Body of pancreas (tissue), 4 donors: ENCODE measurements at places on chromosomes 1 and 21.
A peak's percentile ranks its signal among the peaks of the same experiment; 100 is the strongest.

GRCh38 chr1:215375381-215375780 lies 191.7 kb upstream of the KCTD3 start:
- DNase-seq: no peak

DNA sequence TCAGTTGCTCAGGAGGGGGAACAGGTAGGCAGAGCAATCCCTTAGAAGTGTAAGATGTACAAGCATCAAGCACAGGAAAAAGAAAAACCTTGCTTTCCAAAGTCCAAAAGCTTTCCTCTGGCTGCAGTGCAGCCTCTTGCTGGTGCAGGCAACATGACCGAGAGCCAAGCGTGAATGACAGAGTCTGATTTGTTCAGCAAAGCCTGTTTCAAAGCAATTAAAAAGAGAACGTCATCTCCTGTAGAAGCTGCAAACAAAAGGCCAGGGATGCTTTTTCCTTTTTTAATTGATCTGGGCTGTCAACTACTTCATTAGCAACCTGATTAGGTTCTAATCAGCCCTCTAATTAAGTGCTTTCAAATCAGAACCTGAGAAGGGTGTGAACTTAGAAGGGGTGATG lies 38.2 kb upstream of the PLA2G2C start:
- DNase-seq: no peak

DNA sequence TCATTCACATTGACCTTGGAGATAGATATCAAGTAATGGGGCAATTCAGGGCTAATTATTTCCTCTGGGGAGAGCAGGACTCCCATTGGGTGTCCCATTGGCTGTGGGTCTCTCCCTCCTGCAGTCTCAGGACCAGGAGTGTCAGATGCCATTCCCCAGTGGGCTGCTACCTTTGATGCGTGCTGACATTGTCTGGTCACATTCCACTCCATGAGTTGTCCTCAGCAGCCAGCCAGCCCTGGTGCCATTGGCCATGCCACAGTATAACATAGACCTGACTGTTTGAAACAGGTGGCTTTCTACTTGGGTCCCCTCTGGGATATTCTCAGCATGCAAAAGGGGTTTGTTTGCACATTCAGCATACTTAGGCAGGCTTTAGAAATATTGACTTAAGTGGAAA lies 118.5 kb downstream of the MRPS6 start:
- no peak for DNase-seq

DNA sequence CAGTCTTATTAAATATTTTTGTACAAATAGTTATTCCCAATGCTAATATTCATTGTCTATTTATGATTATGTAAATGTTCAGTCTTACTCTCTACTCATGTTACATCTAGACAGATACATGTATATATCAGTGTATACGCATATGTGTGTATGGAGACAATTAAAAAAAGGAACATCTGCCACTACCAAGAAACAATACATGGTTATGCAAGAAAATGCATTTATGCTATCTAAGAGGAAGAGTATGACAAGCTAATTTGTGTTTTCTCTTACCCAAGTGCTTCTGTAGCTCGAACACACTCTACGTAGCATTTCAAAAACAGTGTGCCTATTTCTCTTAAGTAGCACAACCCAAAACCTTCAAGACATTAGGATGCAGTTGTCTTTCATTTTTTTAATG lies 6.1 kb upstream of the RLF start:
- DNase-seq: no peak

DNA sequence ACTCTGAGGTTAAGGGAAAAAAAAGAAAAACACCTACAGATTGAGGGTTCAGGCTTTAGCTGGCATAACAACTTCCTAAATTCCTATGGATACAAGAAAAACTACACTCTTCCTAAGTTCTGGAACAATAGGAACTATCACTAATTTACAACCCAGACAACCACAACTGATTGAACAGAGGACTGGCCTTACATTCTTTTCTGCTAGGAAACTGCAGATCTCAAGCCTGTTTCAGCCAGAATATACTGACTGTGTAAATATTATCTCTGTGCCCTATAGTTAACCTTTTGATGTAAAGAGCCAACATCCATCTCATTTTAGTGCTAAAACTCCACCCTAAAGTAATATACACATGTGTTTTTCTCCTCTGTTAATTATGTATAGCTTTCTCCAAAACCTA lies 1186.5 kb upstream of the TMPRSS15 start:
- no peak for DNase-seq

DNA sequence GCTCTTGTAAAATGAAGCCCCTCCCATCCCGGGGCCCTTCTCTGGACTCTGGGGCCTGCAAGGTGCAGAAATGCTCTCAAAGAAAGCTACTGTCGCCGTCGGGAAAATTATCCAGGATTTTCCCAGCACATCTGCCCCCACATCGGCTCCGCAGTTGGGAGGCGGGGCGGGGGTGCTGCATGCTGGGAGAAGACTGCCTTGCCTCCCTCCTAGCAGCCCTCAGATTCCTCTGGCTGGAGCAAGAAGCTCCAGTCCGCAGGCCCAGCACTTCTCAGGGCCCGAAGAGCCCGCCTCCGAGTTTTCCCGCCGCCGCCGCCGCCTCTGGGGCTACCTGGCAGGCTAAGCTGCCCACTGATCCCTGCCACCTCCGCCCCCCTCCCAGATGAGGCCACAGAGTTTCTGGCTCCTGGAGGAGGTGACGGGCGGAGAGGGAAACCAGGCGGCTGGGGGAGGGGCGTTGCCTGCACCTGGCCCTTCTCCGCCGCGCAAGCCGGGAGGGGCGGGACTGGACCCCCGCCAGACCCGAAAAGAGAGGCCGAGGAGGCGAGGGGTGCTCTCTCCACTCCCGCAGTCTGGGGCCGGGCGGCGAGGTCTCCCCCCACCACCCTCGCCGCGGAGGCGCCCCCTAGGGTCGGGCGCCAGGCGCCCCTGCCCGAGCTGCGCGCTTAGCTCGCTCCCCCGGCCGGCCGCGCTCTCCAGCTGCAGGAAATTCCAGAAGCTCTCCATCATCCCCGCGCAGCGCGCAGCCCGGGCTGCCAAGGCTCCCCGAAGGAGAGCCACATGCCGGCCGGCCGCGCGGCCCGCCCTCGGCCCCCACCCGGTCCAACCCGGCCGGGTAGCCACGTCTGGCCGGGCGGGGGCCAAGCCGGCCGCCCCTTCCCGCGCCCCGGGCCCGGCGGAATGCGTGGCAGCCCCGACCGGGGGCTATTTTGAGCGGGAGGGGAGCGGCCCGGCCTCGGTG lies 28.8 kb downstream of the AHDC1 start:
- peak; percentile 92 for DNase-seq

GRCh38 chr1:29234471-29234870 lies 1.9 kb upstream of the PTPRU start:
- DNase-seq: no peak

DNA sequence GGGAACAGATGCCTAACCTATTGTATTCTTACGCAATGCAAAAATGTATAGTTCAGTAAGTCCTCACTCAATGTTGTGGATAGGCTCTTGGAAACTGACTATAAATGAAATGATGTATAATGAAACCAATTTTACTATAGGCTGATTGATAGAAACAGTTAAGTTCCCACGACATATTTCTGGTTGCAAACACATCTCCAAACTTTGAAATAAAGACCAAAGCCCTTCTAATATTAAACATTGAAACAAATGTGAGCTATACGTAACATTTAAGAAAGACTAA lies 29.1 kb downstream of the MAP3K21 start:
- no peak for DNase-seq

GRCh38 chr21:36754241-36754898 lies 55.5 kb downstream of the SIM2 start:
- DNase-seq: no peak

DNA sequence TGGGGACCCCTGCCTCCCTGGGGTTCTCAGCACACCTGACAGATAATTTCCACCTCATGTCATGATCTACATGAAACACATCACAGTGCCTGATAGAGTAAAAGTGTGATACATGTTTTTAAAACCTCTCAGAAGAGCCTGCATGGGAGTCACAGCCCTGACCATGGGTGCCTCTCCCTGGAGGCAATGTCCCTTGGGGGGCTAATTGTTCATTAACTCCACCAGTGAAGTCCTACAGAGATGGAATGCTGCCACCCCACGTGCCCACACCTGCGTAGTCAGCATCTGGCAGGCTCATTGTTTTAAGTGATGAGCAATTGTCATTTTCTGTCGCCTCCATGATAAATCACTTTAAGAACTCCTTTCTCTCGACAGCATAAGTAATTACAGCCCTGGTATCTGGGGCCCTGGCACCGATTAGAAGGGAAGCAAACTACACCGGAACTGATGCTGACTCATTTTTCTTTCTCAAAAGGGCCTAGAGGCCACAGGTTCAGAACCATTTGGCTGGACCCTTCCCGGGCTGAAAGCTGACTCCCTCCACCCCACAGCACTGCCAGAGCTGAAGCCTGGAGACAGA lies 109.6 kb upstream of the GJB5 start:
- no peak for DNase-seq

DNA sequence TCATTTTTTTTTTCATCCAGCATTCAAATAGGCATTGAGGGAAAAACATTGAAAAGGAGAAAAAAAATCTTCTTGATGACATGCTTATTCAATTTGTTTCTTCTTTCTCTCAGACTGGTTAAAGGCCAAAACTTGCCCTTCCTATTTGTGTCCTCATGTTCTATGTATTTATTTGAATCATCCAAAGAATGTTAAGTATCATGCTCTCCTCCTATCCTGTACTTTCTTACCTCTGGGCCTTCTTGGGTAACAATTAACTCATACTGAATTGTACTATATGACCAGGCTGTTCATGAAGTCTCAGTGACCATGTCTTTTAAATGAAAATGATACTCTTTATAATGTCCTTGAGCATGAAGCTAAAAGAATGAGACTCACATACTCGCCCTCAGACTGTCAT lies 36.5 kb upstream of the DENND1B start:
- no peak for DNase-seq

DNA sequence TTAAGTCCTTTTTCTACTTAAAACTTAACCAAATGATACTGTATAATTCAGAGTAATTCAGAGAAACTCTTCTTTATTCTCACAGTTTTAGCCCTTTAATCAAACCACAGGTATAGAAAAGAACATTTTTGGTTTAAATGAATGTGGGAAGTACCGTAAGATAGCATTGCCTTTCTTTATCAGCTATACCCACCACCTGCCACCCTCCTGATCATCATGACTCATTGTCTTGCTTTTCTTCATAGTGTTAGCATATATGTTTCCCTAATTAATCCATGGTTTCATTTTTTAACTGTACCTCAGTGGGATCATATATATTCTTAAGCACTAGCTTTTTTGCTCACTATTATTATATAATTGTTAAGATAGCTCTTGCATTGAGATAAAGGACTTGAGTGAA lies 27.5 kb upstream of the ANGPTL1 start:
- no peak for DNase-seq

DNA sequence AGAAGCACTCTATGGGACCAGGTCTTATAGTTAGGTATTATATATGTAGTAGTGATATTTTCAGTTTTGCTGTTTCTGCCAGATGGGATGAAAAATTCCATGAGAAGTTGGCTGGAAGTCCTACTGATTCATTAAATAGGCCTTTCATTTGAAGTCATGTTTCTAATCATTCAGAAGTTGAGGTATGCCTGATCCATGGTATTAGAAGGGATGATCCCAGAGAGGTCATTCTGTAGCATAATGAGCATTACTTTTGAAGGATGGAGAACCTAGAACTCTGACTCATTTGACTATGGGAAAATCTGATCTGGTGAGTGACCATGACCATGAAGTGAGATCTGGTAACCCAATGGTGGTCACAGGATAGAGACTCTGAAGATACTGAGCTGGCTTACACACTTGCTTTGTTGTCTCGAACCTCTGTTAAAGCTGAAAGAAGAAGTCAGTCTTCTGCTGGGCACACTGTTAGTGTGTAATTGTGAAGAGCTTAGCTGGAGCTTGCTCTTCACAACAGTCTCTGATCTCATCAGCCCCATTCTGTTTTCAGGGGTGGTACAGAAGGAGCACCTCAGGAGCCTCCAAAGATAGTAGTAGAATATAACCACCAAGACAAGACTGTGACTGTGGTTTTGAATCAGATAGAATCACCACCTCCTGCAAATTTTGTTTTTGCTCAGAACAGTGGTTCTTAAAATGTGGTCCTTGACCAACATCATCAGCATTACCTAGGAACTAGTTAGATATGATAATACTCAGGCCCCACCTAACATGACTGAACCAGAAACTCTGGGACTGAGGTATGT lies 9.0 kb downstream of the MGST3 start:
- DNase-seq: no peak

- peak; percentile 68 for DNase-seq
Measured at GRCh38 chr1:220751111-220751510, 3.0 kb downstream of the MTARC2 start.

DNA sequence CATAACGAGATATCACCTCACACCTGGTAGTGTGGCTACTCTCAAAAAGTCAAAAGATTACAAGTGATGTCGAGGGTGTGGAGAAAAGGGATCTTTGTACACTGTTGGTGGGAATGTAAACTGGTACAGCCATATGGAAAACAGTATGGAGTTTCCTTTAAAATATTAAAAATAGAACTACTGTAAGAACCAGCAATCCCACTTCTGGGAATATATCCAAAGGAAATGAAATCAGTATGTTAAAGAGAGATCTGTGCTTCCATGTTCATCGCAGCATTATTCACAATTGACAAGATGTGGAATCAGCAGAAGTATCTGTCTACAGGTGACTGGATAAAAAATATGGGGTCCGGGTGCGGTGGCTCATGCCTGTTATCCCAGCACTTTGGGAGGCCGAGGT lies 7.6 kb upstream of the PIK3C2B start:
- DNase-seq: no peak

- no peak for DNase-seq
Measured at GRCh38 chr1:25033030-25033827, 103.2 kb upstream of the RUNX3 start.

DNA sequence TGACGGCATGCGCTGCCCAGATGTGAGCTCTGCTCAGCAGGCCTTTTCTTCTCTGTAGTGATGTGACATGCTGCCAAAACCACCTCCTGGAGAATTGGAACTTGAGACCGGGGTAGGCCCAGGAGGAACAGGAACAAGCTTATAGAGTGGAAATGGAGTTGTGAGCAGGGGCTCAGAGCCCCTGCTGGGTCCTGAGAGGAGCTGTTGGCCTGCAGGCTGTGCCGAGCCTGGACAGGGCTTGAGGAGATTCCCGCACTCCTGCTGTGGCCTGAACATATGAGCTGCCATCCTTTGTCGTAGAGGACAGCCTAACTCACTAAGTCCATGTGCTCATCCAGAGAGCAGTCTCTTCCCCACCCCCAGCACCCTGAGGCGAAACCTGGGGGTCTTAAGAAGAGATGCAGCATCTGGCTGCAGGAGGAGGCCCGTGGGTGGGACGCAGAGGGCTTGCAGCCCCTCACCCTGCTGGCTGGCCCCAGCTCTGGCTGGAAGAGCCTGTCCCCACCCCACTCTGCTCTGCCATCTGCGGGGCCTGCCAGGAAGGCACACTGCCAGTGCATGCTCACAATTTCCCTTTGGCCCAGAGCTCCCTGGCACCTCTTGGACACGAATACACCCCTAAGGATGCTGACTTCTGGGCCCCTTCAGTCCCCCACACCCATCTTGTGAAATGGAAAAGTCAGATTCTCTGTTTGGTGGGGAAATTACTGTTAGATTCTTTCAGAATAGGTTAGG lies 42.5 kb downstream of the PTPRF start:
- DNase-seq: no peak
